T-helper 2 cell treated with Interferon-gamma antibody and Interleukin-4, amounts not matched to agents 5 μg/mL and 100 μg/mL, for 36 hours (primary cell): ENCODE measurements at places on chromosomes 3 and 15.

DNA sequence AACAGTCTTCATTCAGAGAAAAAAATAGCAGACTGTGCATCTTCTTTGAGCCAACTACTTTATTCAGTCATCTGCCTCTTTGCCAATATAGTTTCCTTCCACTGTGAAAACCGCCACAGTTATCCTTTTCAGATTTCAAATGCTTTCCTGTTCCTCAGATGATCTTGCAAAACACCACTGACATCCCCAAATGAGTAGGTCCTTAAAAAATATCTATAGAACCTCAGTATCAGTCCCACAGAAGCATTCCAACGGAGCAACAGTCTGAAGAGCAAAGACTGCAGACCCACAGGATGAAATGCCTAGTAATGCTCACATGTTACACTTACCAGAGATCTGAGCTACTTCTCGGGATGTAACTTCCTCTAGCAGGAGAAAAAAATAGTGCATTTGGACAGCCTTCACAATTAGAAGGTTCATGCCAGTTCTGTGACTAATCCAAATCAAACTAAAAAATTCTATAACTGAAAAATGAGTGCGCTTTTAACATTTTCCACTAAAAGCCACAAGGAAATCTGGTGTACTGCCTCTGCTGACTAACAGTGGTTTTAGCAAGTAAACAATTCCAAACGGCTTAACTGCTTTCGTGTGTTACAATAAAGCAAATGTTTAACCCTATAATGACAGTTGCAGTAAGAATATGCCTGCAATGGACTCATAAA, at the start of gene ANKRD28:
TSS of gene ANKRD28 (minus strand) at position 338 of the 662 bp plus-strand sequence. CDS start 1,458 bp downstream, outside the sequence.
- H3K36me3 ChIP-seq = peaks cover 30% of the 10 kb centered on the region
- H3K27me3 ChIP-seq = no peaks in the 10 kb centered on the region
- H3K4me3 ChIP-seq = peak within 1 kb of the TSS; percentile 98
- H3K27ac ChIP-seq = peak within 1 kb of the TSS; percentile 98

DNA sequence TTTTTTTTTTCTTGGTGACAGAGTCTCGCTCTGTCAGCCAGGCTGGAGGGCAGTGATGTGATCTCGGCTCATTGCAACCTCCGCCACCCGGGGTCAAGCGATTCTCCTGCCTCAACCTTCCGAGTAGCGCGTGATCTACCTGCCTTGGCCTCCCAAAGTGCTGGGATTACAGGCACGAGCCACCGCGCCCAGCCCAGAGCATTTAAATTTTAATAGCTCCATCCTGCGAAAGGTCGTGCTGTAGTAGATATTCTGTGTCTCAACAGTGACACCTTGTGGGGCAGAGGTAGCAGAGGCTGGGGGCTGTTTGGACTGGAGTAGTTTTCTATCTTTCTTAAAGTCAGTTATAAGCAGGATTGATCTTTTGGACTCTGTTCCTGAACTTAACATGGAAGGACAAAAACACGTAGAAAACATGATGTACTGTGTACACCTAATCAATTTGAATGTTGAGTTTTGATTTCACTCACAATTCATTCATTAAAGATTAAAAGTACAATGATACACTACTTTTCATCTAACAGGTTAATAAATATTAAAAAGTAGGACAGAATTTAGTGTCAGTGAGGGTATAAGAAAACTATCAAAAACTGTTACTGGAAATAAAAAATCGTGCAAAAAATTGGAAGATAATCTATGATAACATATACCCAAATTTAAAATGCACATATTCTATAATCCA, 11.0 kb upstream of the PDCD6IP start:
- peaks cover 13% of the 10 kb centered on the region for H3K4me1 ChIP-seq
- H3K4me3 ChIP-seq = peak overlapping the region; percentile 32
- peaks cover 27% of the 10 kb centered on the region for H3K27me3 ChIP-seq

DNA sequence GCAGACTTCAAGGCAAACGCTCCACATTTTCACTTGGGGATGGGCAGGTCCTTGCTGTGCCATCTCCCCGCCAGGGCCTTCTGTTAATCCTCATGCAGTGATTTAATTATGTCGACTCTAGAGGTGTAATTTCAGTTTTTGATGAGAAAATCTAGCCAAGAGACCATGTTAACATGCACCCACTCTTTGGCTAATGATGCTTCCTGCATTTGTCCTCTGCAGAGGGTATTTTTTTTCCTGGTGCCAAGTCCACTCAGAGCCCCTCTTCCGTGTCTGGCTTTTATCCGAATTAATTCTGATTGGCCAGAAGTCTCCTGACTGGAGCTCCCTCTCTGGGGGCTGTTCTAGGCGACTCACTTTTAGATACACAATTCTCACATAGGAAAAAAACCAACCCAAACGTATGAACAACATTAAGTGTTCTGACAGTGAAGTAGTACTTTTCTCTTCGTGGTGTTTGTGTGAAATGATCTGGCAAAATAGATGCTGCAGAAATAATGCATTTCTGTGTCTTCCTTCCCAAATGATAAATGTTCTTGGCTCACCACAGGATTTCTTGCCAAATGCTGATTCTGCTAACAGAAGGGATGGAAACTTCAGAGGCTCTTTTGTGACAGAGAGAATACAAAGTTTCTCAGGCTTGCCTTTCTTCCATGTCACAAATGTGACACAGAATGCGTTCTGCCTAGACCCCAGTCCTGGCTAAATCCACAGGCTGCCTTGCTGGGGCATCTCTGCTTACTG, 190.0 kb downstream of the CACNA2D3 start:
- no peaks in the 10 kb centered on the region for H3K27me3 ChIP-seq
- no peak overlapping the region for H3K27ac ChIP-seq
- DNase-seq = no peak
- H3K36me3 ChIP-seq = no peaks in the 10 kb centered on the region

DNA sequence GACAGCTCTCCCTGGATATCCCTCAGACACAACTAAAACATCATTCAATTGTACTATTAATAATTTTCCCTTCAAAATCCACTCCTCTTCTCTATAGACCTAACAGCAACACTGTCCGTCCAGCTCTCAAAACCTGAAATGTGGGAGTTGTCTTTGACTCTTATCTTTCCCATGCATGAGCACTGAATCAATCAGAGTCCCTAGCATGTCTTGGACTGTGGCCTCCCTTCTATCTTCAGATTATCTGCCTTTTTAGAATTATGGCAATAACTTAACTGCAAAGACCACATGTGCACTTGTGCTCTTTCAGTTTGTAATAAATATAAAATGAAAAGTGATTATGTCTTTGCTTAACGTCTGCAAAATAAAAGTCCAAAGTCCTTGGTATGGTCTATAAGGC, 107.0 kb downstream of the UBE3A start:
- H3K4me1 ChIP-seq = no peaks in the 10 kb centered on the region
- H3K36me3 ChIP-seq = peaks cover 54% of the 10 kb centered on the region
- no peaks in the 10 kb centered on the region for H3K27me3 ChIP-seq
- H3K27ac ChIP-seq = no peak overlapping the region
- H3K4me3 ChIP-seq = no peak overlapping the region

- H3K4me3 ChIP-seq = no peak overlapping the region
- no peaks in the 10 kb centered on the region for H3K27me3 ChIP-seq
- DNase-seq = no peak
- no peak overlapping the region for H3K27ac ChIP-seq
Measured at GRCh38 chr15:74608786-74609185, 6.8 kb upstream of the CLK3 start.

DNA sequence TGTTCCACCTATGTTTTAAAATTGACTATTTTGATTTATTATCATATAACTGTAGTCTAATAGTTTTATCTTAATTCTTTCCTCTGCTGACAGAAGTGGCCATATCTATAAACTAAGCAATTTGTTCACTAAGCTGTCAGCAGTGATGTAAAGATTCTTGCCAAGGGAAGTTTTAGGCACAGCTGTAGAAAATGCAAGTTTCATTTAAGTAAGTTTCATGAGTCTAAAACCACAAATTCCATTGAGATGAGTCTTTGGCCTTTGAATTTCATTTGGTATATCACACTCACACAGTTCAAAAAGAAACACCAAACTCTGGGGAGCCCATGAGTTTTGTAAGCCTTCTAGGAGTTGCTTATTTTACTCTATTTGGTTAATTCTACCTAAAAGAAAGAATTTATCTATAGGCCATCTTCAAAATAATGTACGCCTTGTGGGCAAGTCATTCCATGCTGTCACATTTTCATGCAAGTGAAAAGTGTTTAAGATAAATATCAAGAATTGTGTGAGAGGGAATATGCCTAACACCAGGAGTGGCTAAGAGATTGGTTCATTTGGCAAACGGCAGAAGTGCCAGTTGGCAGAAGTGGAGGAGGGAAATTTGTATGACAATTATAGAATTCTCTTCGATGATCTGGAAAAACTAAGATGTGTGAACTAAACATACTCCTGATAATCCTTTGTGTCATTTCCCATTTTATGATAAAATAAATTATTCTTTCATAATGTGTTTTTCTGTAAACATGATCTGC, 292.9 kb downstream of the ZIC4 start:
- no peak for DNase-seq
- H3K27ac ChIP-seq = no peak overlapping the region
- H3K4me1 ChIP-seq = no peaks in the 10 kb centered on the region
- H3K4me3 ChIP-seq = no peak overlapping the region
- H3K27me3 ChIP-seq = no peaks in the 10 kb centered on the region

DNA sequence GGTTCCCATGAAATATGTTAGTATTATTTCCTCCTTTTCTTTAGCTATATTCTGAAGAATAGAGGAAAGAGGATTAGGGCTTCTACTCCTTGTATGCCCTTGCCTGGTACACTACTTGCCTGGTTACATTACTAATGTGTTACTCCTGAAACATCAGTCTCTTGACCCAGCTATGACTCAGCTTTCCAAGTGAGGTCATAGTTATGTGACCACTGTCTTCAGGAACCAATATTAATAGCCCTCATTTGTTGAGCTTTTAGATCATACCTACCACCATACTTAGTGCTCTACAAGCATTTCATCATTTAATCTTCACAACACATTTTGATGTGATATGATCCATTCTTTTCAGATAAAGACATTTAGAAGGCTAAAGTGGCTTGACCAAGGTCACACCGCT, 60.3 kb downstream of the CMSS1 start:
- no peak overlapping the region for H3K27ac ChIP-seq
- DNase-seq = no peak
- H3K36me3 ChIP-seq = no peaks in the 10 kb centered on the region
- H3K4me3 ChIP-seq = no peak overlapping the region
- peaks cover 25% of the 10 kb centered on the region for H3K4me1 ChIP-seq

GRCh38 chr3:182913889-182914288, 66.4 kb downstream of the DCUN1D1 start:
- H3K36me3 ChIP-seq = peaks cover 42% of the 10 kb centered on the region
- peaks cover 53% of the 10 kb centered on the region for H3K4me1 ChIP-seq
- H3K4me3 ChIP-seq = peak overlapping the region; percentile 71
- H3K27me3 ChIP-seq = no peaks in the 10 kb centered on the region
- peak overlapping the region; percentile 79 for H3K27ac ChIP-seq

DNA sequence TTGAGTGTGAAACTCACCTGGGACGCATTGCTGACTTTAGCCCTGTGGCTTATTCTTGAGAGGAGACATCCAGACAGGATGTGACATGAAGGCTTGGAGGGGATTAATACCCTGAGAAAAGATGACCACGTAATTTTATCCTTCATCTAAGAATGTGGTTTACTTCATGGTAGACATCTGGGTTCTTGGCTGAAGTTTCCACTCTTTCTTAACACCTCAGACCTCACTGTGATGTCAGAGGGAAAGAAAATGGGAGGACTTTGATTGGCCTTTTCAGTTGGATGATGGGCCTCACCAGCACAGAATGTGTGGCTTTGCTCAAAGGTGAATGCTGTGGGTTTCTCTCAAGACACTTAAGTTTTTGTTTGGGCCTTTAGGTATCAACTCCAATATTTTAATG, 16.5 kb downstream of the GORASP1 start:
- H3K4me3 ChIP-seq = no peak overlapping the region
- no peak overlapping the region for H3K27ac ChIP-seq
- DNase-seq = no peak
- no peaks in the 10 kb centered on the region for H3K4me1 ChIP-seq
- peaks cover 23% of the 10 kb centered on the region for H3K36me3 ChIP-seq
- no peaks in the 10 kb centered on the region for H3K27me3 ChIP-seq

DNA sequence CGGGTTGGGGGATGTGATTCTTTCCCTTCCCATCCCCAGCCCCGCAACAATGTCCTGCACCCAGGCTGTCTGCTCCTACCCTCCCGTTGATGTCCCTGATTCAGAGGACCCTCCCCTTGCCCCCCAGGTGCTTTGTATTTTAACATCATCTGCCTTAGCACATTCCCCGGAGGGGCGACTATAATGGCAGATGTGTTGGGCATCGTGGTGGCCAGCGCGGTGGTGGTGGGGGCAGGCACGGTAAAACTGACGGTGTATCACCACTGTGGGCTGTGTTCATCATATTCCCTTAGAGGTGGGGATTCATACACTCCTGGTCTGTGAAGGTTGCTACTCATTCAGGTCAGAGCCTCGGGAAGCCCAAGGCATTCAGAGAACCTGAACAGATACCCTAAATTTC, 173.0 kb downstream of the ADAMTS17 start:
- peaks cover 2% of the 10 kb centered on the region for H3K4me1 ChIP-seq
- no peak overlapping the region for H3K27ac ChIP-seq
- no peaks in the 10 kb centered on the region for H3K27me3 ChIP-seq
- DNase-seq = no peak

DNA sequence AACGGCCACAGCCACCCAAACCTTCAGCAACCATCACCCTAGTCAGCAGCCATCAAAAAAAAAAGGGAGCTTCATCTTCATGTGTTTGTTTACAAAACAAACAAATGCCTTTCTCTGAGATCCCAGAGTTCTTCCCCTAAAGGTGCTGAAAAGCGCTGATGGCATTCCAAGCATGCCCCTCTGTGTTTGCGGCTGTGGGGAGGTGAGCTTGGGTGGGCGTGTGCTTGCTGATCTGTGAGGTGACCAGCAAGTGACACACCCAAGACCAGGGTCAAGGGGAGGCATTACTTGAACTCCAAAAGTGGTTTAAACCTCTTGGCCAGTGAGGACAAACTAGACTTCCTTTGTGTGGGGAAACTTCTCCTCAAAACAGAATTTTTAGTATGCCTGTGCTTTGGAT, 81.5 kb downstream of the DHX36 start:
- DNase-seq = no peak
- no peak overlapping the region for H3K4me3 ChIP-seq
- no peaks in the 10 kb centered on the region for H3K27me3 ChIP-seq
- peaks cover 2% of the 10 kb centered on the region for H3K4me1 ChIP-seq
- H3K27ac ChIP-seq = no peak overlapping the region

- no peaks in the 10 kb centered on the region for H3K36me3 ChIP-seq
- no peak overlapping the region for H3K27ac ChIP-seq
- H3K27me3 ChIP-seq = no peaks in the 10 kb centered on the region
- H3K4me1 ChIP-seq = peaks cover 7% of the 10 kb centered on the region
- DNase-seq = no peak
Measured at GRCh38 chr15:79978655-79979514, 7.9 kb upstream of the BCL2A1 start.

GRCh38 chr15:61681676-61682075, 378.6 kb downstream of the VPS13C start:
- H3K4me3 ChIP-seq = no peak overlapping the region
- no peak overlapping the region for H3K27ac ChIP-seq
- DNase-seq = no peak
- no peaks in the 10 kb centered on the region for H3K27me3 ChIP-seq
- H3K36me3 ChIP-seq = no peaks in the 10 kb centered on the region

GRCh38 chr15:66964111-66964738, 101.2 kb upstream of the SMAD3 start:
- H3K36me3 ChIP-seq = no peaks in the 10 kb centered on the region
- no peak overlapping the region for H3K27ac ChIP-seq
